ENCODE measurements at places on chromosomes 11 and 22. TPM values are rescaled to one million over a fixed set of nuclear protein-coding genes. Genes with fewer than 3 reads are reported as not detected.

Gene SLC35E4
- 7.0 TPM for total RNA-seq

Gene TMPRSS4
- not detected for total RNA-seq

Gene TBX1
- 2.6 TPM for total RNA-seq

Gene KCNE3
- not detected for total RNA-seq

Gene IGHMBP2
- 7.0 TPM for total RNA-seq

Gene PGA5
- total RNA-seq, result not detected

Gene TYR
- total RNA-seq, result not detected

Gene CELSR1
- 7.0 TPM for total RNA-seq

Gene HEPACAM
- total RNA-seq, result not detected

Gene RBMXL2
- total RNA-seq, result not detected

Gene LRP4
- total RNA-seq, result 0.54 TPM

Gene MIOX
- total RNA-seq, result 0.29 TPM

Gene LARGE2
- 0.30 TPM for total RNA-seq

Gene SYT12
- total RNA-seq, result 0.52 TPM

Gene PIH1D2
- 1.8 TPM for total RNA-seq

Gene OR2D2
- total RNA-seq, result not detected

Gene OR6A2
- 0.23 TPM for total RNA-seq

Gene CRYBB3
- not detected for total RNA-seq

Gene TMA7B
- not detected for total RNA-seq

Gene DUSP8
- 3.1 TPM for total RNA-seq

Gene SLN
- total RNA-seq, result not detected

All from NCI-H460 (cell line).